ENCODE measurements at places on chromosomes 5 and 9. TPM values are rescaled to one million over a fixed set of nuclear protein-coding genes. Genes with fewer than 3 reads are reported as not detected.

Gene KCNMB1
- not detected for total RNA-seq

Gene ARRDC1
- total RNA-seq: 45.0 TPM

Gene PCDHGB3
- 0.56 TPM for total RNA-seq

Gene THOC3
- 19.0 TPM for total RNA-seq

Gene NUDT12
- total RNA-seq: 19.9 TPM

Gene ZNF484
- 3.0 TPM for total RNA-seq

Gene OSMR
- 11.8 TPM for total RNA-seq

Gene DNAJC21
- total RNA-seq: 20.6 TPM

Gene DBN1
- 3.9 TPM for total RNA-seq

DNA sequence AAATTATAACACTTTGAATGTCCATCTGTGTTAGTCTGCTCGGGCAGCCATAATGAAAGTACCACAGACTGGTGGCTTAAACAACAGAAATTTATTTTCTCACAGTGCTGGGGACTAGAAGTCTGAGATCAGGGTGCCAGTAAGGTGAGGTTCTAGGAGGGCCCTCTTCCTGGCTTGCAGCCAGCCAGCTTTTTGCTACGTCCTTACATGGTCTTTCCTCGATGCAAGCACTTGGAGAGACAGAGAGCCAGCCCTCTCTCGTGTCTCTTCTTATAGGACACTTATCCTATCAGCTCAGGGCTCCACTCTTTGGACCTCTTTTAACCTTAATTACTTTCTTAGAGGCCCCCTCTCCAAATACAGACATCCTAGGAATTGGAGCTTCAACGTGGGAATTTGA is 351.8 kb downstream of the SPOCK1 start:
- no peak overlapping the region for H3K4me3 ChIP-seq
- H3K27me3 ChIP-seq: no peaks in the 10 kb centered on the region
- DNase-seq: no peak
- no peak overlapping the region for H3K27ac ChIP-seq
- H3K36me3 ChIP-seq: no peaks in the 10 kb centered on the region

DNA sequence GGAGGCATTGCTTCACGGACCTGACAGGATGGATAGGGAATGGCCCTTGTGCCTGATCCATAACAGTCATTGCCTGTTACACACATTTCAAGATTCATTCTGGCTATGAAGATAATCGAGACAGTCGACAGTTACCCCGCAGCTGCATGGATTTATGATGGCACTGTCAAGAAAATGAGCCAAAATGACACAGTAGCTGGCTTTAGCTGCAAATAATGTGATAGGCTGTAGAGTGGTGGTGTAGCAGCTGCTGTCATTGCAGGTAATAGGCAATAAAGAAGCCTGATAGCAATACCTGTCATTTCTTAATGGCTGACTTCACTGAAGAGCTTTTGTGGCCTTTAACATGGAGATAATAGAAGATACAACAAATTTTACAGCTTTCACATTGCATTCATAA is 1085.2 kb upstream of the ARRDC3 start:
- H3K27me3 ChIP-seq: no peaks in the 10 kb centered on the region
- H3K4me3 ChIP-seq: no peak overlapping the region
- H3K4me1 ChIP-seq: no peaks in the 10 kb centered on the region
- no peak for DNase-seq
- H3K36me3 ChIP-seq: no peaks in the 10 kb centered on the region

DNA sequence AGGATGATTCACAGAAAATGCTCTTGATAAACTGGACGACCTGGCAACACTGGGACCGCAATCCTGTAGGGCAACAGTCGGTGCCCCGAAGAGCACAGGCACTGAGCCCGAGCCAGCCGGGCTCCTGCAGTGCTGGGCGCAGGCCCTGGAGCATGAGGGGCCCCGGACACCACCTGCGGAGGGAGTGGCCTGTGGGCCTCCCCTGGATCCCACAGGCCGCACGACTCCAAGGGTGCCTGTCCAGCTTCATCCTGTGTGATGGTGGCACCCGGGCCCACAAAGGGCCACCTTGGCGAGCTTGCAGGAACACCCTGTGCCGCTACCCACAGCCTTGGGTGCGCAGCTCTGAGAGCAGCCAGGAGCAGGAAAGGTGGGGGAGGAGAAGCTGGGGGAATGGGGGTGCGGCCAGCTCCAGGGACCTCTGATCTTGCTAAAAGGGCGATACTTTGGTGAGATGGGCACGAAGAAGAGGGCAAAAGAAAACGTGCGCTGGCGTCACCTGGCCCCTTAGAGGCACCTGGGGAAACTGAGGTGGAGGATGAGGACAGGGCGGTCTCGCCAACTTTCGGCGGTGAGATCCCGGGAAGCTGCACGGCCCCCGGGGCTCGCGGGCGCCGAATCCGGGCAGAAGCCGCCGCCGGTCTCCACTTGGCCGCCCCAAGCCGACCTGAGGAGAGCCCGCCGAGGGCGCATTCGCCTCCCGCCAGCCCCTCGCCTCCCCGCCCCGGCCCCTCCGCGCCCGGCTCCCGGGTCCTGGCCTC is 722 bp downstream of the TBC1D9B start:
- H3K4me1 ChIP-seq: peaks cover 15% of the 10 kb centered on the region
- H3K27ac ChIP-seq: no peak overlapping the region
- peak; percentile 62 for DNase-seq
- H3K4me3 ChIP-seq: peak overlapping the region; percentile 71
- no peaks in the 10 kb centered on the region for H3K36me3 ChIP-seq

DNA sequence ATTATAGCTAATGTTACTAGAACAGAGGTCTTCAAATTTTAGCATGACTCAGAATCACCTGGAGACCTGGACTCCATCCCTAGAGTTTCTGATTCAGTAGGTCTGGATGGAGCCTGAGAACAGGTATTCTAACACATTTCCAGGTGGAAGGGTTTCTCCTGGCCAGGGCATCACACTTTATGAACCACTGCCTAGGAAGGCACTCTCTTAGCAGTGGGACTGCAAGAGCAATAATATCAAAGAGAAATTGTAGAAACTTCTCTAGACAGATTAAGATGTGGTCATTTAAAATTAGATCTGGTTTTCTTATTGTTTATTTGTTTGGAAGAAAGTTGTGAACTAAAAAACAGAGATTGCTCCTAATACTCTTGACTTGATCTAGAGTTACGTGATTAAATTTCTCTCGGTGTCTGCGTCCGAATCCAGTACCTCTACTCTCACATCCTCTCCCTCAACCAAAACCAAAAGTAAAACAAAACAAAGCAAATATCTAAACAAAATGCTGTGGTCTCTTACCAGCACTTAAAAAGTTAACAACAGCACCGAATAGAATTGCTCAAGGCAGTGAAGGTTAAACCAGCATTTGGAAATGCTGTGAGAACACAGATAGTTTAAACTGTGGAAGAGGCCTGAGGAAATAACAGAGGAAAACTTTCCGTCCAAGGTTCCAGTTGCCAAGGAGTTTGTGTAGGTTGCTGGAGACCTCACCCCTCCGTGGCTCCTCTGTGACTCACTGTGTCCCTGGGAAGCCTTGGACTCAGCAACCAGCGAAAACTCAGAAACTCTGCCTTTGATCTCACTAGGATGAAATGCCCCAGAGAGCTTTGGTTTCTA is 193.4 kb downstream of the ARRDC3 start:
- no peak for DNase-seq
- H3K4me3 ChIP-seq: no peak overlapping the region
- H3K4me1 ChIP-seq: no peaks in the 10 kb centered on the region
- no peaks in the 10 kb centered on the region for H3K36me3 ChIP-seq
- H3K27ac ChIP-seq: no peak overlapping the region
- no peaks in the 10 kb centered on the region for H3K27me3 ChIP-seq

- no peaks in the 10 kb centered on the region for H3K27me3 ChIP-seq
- H3K27ac ChIP-seq: no peak overlapping the region
- H3K4me1 ChIP-seq: no peaks in the 10 kb centered on the region
- H3K36me3 ChIP-seq: no peaks in the 10 kb centered on the region
- DNase-seq: no peak
Measured at GRCh38 chr5:147482706-147483180, 27.1 kb downstream of the DPYSL3 start.

DNA sequence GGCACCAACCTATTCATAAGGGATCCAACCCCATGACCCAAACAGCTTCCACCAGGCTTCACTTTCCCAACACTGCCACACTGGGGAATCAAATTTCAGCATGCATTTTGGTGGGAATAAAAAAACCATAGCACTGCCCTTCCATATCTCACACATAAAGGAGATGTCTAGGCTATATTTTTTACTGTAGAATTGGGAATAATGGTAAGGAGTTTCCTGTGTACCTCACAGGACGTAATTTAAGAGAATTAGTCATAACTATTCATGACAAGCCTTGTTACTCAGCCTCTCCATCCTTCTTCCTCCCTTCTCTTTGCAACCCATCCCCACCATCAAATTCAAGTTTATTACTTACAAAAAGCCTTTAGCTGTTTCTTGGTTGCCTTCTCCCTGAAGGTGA is 352.1 kb downstream of the MLLT3 start:
- H3K4me3 ChIP-seq: no peak overlapping the region
- H3K4me1 ChIP-seq: no peaks in the 10 kb centered on the region
- DNase-seq: no peak
- H3K27me3 ChIP-seq: no peaks in the 10 kb centered on the region
- H3K27ac ChIP-seq: no peak overlapping the region

GRCh38 chr5:91556-92263 is at the start of gene PLEKHG4B:
Gene PLEKHG4B (plus strand): TSS chr5:92168. CDS start chr5:92232, 64 bp downstream.
- H3K27ac ChIP-seq: no peak within 1 kb of the TSS
- no peak for DNase-seq
- no peak within 1 kb of the TSS for H3K4me3 ChIP-seq
- H3K27me3 ChIP-seq: peaks cover 13% of the 10 kb centered on the region

DNA sequence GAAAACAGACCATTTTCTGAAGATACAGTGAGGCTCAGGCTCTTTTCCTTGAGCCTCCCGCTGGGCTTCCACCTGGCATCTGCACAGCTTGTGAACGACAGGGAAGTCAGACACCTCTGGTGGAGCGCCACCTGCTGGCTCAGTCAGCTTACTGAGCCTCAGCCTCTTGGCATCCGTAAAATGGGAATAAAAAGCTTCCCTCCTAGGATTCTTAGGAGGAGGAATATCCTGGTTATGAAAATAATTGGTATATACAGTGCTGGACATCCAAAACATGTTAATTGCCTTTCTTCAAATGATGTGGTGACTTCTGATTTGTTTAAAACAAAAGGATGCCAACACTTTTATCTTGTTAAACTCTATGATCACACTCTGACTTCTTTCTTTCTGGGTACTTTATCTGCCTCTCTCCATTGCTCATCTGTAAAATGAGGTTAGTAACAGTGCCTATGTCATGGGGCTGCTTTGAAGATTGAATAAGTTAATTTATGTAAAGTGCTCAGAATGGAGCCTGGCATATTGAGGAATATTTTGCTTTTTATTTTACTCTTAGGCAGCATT is 67.5 kb downstream of the MAMDC2 start:
- H3K4me1 ChIP-seq: no peaks in the 10 kb centered on the region
- peak; percentile 78 for DNase-seq
- no peaks in the 10 kb centered on the region for H3K27me3 ChIP-seq

DNA sequence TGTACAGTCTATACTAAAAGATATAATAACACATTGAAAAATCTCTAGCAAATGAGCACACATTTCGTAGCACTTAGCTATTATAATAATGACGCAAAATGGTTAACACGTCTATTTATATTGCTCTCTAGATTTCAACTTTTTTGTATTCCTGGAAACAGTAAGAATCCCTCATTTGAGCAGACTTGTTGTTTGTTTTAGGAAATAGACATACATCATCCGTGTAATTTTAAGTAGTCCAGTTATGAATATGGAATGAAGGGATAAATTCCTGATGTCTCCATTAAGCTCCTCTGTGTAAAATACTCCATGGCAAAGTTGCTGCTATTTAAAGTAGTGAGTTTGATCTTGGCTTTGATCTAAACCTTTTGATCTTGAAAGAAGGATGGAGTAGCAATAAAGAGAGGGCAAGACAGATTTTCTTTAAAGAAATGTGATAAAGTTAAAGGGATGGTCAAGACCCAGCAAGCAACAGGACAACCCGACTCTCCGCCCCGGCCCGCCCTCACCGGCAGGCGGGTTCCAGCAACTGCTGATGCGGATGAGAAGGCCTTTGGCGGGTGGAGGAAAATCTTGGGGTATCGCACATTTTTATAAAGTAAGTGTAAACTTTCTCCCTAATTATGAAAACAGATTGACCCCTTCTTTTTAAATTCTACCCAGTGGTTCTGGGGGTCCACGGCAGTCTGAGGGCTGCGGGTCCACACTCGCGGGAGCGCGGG is 277.4 kb downstream of the AOPEP start:
- peaks cover 3% of the 10 kb centered on the region for H3K36me3 ChIP-seq
- no peak for DNase-seq
- H3K4me3 ChIP-seq: peak overlapping the region; percentile 74

DNA sequence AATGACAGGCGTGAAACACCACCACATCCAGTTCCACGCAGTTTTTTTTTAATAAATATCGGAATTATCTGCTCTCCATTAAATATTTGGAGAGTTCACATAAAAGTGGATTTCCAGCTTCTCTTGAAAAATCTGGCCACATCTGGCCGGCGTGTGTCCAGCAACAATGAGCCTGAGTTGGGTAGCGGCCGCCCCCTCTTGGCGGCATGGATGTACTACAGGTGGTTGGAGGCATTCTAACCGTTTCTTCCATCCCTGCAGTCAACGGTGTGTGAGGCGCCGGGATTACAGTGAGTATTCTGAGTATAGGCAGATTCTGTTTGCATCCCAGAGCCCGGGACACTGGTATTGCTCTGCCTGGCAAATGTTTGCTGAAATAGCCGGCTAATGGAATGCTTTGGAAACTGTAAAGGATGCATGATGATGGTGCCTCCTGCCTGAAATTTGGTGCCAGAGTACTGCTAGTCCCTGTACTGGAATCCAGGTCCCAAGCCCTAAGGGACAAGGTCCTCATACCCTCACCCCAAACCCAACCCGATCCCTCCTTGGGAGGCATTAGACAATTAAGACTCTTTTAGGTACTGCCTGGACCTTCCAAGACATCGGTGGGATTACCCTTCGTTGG is 13.6 kb upstream of the GM2A start:
- H3K36me3 ChIP-seq: no peaks in the 10 kb centered on the region
- no peak overlapping the region for H3K27ac ChIP-seq
- no peaks in the 10 kb centered on the region for H3K4me1 ChIP-seq
- H3K27me3 ChIP-seq: no peaks in the 10 kb centered on the region
- DNase-seq: peak; percentile 79

GRCh38 chr5:149466457-149466972 is 84.7 kb downstream of the CSNK1A1 start:
- no peak overlapping the region for H3K4me3 ChIP-seq
- DNase-seq: no peak
- no peak overlapping the region for H3K27ac ChIP-seq
- H3K36me3 ChIP-seq: no peaks in the 10 kb centered on the region
- no peaks in the 10 kb centered on the region for H3K4me1 ChIP-seq

GRCh38 chr5:124645396-124645795 is 101.0 kb downstream of the ZNF608 start:
- no peaks in the 10 kb centered on the region for H3K36me3 ChIP-seq
- no peak for DNase-seq
- H3K27me3 ChIP-seq: no peaks in the 10 kb centered on the region
- peaks cover 17% of the 10 kb centered on the region for H3K4me1 ChIP-seq
- H3K27ac ChIP-seq: no peak overlapping the region

DNA sequence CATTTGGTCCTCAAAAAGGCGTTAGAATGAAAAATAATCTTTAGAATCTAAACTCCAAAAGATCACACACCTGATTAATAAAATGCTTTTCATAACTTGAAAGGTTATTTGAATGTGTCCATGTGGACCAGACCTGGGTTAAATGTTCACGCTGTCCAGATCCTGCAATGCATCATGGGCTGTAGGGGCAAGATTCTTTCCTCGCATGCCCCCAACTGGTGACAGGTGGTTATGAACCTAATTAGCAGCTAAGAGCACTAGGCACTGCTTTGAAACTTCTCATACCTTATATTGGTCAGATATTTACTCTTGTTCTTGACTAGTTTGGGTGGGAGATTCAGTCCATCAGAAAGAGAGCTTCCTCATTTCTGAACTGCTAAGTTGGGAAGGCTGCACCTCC is 19.3 kb upstream of the PIP5K1B start:
- DNase-seq: no peak
- no peak overlapping the region for H3K4me3 ChIP-seq
- no peak overlapping the region for H3K27ac ChIP-seq
- no peaks in the 10 kb centered on the region for H3K36me3 ChIP-seq

Data from right lobe of liver (tissue), 6 donors.